A673 (cell line): ENCODE measurements at places on chromosomes 5 and 9. TPM values are rescaled to one million over a fixed set of nuclear protein-coding genes. Genes with fewer than 3 reads are reported as not detected.
A peak's percentile ranks its signal among the peaks of the same experiment; 100 is the strongest.

- H3K4me1 ChIP-seq: peaks cover 14% of the 10 kb centered on the region
- peak within 1 kb of the TSS; percentile 94 for H3K4me3 ChIP-seq
- DNase-seq: peak; percentile 62
- H3K27me3 ChIP-seq: no peaks in the 10 kb centered on the region
- peak within 1 kb of the TSS; percentile 93 for H3K27ac ChIP-seq
- H3K36me3 ChIP-seq: no peaks in the 10 kb centered on the region
Observed at GRCh38 chr9:113876151-113876992, at the start of gene ZNF618. Gene ZNF618 (plus strand): TSS chr9:113876309. CDS start chr9:113876381, 72 bp downstream.

GRCh38 chr9:110874963-110875674 is 163.2 kb downstream of the LPAR1 start:
- no peak overlapping the region for H3K4me3 ChIP-seq
- no peaks in the 10 kb centered on the region for H3K36me3 ChIP-seq
- H3K27me3 ChIP-seq: no peaks in the 10 kb centered on the region
- no peak overlapping the region for H3K27ac ChIP-seq
- DNase-seq: no peak
- H3K4me1 ChIP-seq: peaks cover 3% of the 10 kb centered on the region

- H3K4me1 ChIP-seq: no peaks in the 10 kb centered on the region
- no peak overlapping the region for H3K27ac ChIP-seq
- no peak overlapping the region for H3K4me3 ChIP-seq
- H3K36me3 ChIP-seq: no peaks in the 10 kb centered on the region
- H3K27me3 ChIP-seq: no peaks in the 10 kb centered on the region
Observed at GRCh38 chr9:27053369-27054022, 48.0 kb upstream of the LRRC19 start.

- H3K27me3 ChIP-seq: no peaks in the 10 kb centered on the region
- no peak for DNase-seq
- H3K4me1 ChIP-seq: no peaks in the 10 kb centered on the region
- no peak overlapping the region for H3K4me3 ChIP-seq
Observed at GRCh38 chr9:21286659-21287058, 18.5 kb downstream of the IFNA5 start.

DNA sequence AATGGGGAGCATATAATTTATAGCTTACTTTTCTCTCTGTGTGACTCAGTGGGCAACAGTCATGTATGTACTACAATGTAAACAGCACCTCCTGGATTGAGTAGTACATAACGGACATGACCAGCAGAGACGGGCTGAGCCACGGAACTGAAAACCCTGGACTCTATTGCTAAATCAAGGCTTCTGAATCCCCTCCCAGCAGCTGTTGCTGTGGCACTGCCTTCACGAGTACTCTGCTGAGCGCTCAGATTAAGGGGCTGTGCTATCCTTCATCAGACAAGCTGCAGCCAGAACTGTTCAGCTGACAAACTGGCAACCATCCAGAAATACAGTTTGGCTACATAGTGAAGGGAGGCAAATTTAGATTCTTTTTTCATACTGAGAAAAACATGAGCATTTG is 131.3 kb upstream of the CCDC180 start:
- H3K27ac ChIP-seq: no peak overlapping the region
- DNase-seq: peak; percentile 9
- H3K4me3 ChIP-seq: no peak overlapping the region

DNA sequence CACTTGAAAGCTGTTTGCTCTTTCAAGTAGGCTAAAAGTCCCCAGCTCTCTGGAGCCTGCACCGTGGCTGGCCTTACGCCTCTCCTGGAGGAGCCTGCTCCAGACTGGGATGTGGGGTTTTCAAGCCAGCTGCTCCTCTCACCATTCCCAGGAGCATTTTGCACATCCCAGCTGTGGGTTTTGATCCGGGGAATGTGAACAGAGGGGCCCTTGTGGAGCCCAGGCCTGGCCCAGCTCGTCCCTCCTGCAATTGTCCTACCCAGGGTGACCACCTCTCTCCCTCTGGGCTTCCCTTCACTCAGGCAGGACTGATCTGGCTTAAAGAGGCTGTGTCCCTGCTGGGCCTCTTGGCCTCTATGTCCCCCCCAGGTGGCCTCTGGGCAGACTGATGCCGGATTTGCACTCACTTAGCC is 32.5 kb upstream of the TIFAB start:
- H3K27ac ChIP-seq: no peak overlapping the region
- no peak overlapping the region for H3K4me3 ChIP-seq
- H3K36me3 ChIP-seq: no peaks in the 10 kb centered on the region
- DNase-seq: no peak

DNA sequence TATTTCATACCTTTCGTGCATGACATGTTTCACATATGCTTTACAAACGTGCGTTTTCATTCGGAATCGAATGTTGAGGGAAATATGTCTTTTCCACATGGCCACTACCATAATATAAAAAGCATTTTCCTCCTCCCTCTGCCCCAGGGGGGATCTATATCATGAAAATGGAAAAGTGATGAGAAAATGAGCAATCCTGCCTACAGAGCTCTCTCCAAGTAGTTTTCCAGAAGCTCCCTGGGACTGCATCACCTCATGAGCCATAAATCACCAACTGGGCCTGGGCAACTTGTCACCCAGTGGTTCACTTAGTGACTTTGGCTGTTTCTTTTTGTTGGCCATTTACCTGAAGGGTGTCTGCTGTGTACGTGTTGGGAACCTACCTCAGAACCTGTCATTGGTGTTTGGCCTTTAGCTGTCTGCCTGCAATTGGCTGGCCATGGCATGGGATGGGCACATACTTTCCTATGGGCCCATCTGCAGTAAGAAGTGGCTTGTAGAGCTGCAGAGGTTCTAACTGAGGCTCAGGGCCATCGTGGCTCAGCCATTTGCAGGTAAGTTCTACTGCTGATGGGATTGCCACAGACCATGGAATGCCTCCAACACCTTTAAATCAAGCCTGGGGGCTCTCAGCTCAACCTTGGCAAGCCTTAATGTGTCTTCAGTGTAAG is 9.5 kb upstream of the TIFAB start:
- H3K27me3 ChIP-seq: peaks cover 33% of the 10 kb centered on the region
- DNase-seq: no peak
- no peaks in the 10 kb centered on the region for H3K4me1 ChIP-seq

DNA sequence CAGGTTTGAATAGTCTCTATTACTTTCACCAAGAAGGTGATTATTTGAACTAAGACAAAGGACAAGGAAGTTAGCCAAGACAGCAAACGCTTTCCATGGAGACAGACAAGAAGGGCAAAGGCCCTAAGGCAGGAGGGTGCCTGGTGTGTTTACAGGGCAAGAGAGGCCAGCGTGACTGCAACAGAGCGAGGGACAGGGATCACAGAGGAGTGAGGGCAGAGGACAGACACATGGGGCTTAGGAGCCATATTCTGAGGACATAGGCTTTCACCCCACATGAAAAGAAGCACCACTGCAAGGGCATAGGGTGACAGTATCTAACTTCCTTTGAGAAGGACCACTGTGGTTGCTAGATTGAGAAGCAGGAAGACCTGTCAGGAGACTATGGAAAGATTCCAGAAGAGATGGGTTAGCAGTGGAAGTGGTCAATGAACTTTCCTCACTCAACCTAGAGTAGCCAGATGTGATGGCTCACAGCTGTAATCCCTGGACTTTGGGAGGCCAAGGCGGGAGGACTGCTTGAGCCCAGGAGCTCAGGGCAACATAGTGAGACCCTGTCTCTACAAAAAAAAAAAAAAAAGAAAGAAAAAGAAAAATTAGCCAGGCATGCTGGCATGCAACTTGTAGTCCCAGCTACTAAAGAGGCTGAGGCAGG is 5.0 kb upstream of the HAVCR1 start:
- H3K4me1 ChIP-seq: no peaks in the 10 kb centered on the region
- no peak overlapping the region for H3K4me3 ChIP-seq
- H3K27ac ChIP-seq: no peak overlapping the region
- H3K27me3 ChIP-seq: no peaks in the 10 kb centered on the region
- no peaks in the 10 kb centered on the region for H3K36me3 ChIP-seq
- no peak for DNase-seq

GRCh38 chr9:137638680-137639079 is 19.9 kb downstream of the EHMT1 start:
- H3K36me3 ChIP-seq: no peaks in the 10 kb centered on the region
- no peaks in the 10 kb centered on the region for H3K27me3 ChIP-seq
- no peak overlapping the region for H3K4me3 ChIP-seq
- DNase-seq: no peak
- H3K27ac ChIP-seq: no peak overlapping the region

The C1QTNF3 gene
- 1.6 TPM in 2 replicates for total RNA-seq
